Stimulated activated CD4-positive, alpha-beta T cell treated with anti-CD3 and anti-CD28 coated beads, Interleukin-1b, Interleukin-23, amount 100 ng/mL, for 24 hours (primary cell): ENCODE measurements at places on chromosomes 12 and 14.

- no peak for DNase-seq
These were observed 7.4 kb downstream of the LRP1-AS start for GRCh38 chr12:57139796-57140649.

DNA sequence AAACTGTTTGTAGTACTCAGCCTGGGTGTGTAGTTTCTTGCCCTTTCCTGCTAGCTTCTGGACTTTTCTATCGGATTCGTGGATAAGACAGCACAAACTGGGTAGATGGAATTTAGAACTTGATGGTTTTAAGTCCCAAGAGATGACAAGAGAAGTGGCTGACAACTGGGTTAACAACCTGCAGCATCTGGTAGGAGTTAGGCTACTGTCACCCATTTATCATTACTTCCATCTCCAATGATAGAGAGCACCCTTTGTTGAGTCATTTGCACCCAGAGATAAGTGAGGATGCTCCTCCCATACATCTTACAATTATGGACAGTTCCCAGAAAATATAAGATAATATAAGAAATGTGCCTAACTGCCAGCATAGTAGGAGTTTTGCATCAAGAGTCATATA lies 50.2 kb upstream of the FLRT2 start:
- no peak for DNase-seq

GRCh38 chr14:68182492-68182891 lies 362.9 kb downstream of the RAD51B start:
- no peak for DNase-seq

DNA sequence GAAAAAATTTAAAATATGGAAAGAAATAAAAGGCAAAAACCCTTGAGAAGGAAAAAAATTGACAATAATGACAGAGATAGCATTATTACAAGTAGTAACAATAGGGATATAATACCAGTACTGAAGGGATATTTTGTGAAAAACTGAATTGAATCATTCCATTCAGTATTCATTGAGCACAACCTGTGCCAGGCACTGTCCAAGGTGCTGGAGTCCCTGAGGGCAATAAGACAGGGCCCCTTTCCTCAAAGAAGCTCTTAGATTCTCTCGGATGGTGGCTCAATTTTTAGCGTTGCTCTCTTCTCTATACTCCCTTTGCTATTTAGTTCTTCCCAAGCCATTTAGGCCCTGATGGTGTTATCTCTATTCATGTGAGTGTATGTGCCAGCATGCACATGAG lies 34.3 kb upstream of the GAS2L3 start:
- no peak for DNase-seq

- no peak for DNase-seq
These were observed 203.8 kb downstream of the CRADD start for GRCh38 chr12:93880853-93881522.

GRCh38 chr14:22164616-22165015 lies 424.4 kb downstream of the DAD1 start:
- no peak for DNase-seq

GRCh38 chr14:100728962-100729361 lies 2.3 kb downstream of the DLK1 start:
- DNase-seq, result no peak

DNA sequence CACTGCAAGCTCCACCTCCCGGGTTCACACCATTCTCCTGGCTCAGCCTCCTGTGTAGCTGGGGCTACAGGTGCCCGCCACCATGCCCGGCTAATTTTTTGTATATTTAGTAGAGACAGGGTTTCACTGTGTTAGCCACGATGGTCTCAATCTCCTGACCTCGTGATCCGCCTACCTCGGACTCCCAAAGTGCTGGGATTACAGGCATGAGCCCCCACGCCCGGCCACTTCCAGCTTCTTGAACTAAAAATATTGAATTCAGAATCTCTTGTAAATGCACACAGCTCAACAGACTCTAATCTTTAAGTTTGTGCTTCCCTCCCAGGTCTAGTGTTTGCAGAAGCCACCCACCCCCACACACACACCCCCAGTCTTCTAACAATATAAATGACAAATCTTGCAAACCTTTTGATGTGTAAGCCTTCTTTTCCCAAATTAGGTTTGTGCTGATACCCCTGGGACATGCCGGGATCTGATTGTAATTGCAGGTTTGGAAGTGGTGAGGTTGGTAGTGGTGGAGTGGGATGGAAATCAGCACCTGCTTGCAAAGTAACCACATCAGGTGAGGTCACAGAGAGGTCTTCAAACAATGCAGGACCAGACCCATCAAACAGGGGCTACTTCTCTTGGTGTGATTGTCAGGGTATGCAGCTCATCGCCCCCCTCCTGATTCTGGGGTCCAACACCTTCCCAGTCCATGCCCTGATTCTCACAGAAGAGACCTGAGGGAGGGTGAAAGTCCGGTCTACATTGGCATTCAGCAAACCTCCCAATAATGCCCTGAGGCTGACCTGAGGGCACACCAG lies 51.4 kb upstream of the GPR132 start:
- no peak for DNase-seq

GRCh38 chr12:10235761-10236631 lies 23.3 kb downstream of the GABARAPL1 start:
- no peak for DNase-seq

- DNase-seq, result no peak
These were observed 271.6 kb upstream of the CRY1 start for GRCh38 chr12:107364875-107365518.

DNA sequence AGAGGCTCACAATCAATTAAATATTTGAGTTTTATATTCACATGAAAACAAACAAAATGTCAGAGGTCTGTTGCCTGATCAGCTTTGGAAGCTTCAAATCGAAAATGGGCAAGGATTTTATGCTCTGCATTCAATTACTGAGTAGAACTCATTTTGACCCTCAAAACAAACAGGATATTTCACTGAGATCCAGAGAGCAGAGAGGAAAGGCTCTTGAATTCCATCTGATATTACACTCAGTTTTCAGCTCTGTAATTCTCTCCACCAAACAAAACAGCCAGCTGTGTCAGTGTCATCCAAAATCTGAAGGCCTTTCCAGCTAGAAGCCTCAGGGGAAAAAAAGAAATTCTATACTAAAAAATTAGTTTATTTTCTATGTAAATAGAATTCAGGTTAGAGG lies 128.6 kb upstream of the FLRT2 start:
- DNase-seq, result no peak

GRCh38 chr12:101772012-101772775 lies 32.9 kb upstream of the SYCP3 start:
- no peak for DNase-seq

GRCh38 chr14:20469890-20470602 lies 840 bp downstream of the PNP start:
- DNase-seq, result peak; percentile 30

DNA sequence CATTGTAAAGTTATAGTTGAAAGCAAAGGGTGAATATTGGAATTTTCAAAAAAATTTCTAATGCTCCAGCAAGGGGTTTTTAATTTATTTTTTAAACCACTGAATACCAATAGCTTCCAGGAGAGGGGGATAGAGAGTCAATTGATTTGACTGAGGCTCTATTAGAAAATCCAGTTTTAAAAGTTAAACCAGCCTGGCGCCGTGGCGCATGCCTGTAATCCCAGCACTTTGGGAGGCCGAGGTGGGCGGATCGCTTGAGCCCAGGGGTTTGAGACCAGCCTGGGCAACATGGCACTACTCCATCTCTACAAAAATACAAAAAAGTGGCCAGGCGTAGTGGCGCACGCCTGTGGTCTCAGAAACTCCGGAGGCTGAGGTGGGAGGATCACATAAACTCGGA lies 150.1 kb downstream of the SLC38A4 start:
- no peak for DNase-seq

- DNase-seq, result no peak
These were observed 799 bp downstream of the ZNF219 start for GRCh38 chr14:21097636-21098075.
